ENCODE measurements at places on chromosomes 2 and 18.

- no peak for DNase-seq
These were observed 476 bp downstream of the VSNL1 start for GRCh38 chr2:17540813-17541530.

DNA sequence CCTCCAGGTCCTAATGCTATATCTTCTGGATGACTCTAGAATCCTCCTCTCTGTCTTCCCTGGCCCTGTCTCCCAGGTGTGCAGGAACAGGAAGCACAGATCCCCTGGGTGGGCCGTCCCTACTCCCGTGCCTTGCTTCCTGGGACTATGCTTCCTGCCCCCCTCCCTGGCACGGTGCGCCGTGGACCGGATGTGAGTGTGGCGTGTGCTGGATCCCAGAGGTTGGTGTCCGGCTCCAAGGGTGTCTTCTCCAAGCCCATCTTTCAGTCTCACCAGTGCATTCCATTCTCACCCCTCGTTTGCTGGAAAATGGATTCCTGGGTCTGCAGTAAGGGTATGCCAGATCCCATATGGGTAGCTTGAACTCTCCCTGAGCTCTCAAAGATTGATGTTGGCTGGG, 144.4 kb upstream of the TWIST2 start:
- no peak for DNase-seq

GRCh38 chr2:149188291-149188690, 142.1 kb upstream of the LYPD6 start:
- no peak for DNase-seq

- no peak for DNase-seq
These were observed 165.7 kb upstream of the PXDN start for GRCh38 chr2:1910021-1910420.

GRCh38 chr18:23537274-23537673, 34.0 kb downstream of the RMC1 start:
- DNase-seq = no peak

GRCh38 chr2:8692783-8693156, 10.9 kb downstream of the ID2 start:
- no peak for DNase-seq

GRCh38 chr2:58120626-58121229, 74.1 kb downstream of the VRK2 start:
- DNase-seq = no peak

- DNase-seq = no peak
These were observed 4.3 kb upstream of the GBX2 start for GRCh38 chr2:236172255-236173035.

GRCh38 chr2:224657349-224657748, 58.8 kb downstream of the CCDC195 start:
- no peak for DNase-seq

- DNase-seq = no peak
These were observed 1096.1 kb upstream of the NRXN1 start for GRCh38 chr2:52128081-52128480.

GRCh38 chr2:43303889-43304288, 77.5 kb upstream of the ZFP36L2 start:
- DNase-seq = no peak

- DNase-seq = no peak
These were observed 71.5 kb upstream of the HNMT start for GRCh38 chr2:137892739-137893138.

DNA sequence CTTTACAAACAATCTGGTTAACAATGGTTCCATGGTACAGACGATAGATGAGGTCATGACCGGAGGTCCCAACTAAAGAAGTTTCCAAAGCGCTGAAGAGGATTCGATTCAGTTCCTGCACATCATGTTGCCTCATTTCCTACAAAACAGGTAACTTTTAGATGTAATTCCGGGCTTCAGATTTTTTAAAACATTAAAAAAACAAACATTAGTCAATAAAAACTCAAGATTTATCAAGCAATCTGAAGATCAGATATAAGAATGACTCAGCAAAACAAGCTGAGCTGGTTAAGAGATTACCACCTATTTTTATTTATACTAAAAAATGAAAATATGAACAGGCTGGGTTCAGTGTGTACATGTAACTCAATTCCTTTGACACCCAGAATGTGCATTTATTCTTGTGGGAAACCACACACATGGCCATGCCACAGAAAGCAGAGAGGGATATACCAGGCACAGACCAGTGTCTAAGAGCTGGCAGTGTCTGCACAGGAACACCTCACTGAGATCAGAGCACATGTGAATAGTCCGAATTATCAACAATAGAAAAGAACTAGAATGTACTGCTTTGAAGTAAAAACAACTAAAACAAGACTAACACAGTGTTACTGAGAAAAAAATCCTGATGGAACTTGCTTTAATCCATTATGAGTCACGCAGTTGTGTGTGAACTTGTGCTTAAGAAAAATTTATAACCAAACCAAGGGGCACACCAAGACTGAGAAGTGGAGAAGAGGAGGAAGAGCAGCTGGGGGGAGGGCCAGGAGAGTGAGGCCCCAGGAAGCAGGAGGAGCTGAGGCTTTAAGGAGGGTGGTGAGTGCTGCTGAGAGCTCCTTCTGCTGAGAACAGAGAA, 9.5 kb downstream of the USP40 start:
- DNase-seq = no peak

GRCh38 chr2:9462313-9462712, 12.0 kb upstream of the IAH1 start:
- no peak for DNase-seq

DNA sequence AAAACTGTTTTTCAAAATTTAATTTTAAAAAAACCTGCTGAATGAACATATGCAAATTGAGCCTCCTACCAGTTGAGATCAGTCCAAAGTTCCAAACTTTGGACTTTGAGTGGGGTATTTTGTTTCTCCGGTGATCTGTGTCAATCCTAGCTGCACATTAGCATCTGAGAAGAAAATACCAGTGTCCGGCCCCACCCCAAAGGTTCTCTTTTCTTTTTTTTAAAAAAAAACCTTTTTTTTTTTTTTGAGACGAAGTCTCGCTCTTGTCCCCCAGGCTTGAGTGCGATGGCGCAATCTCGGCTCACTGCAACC, 91.7 kb downstream of the SEPTIN10 start:
- no peak for DNase-seq

GRCh38 chr2:161746891-161747535, 122.8 kb downstream of the SLC4A10 start:
- no peak for DNase-seq

GRCh38 chr2:12451726-12452125, 265.0 kb upstream of the TRIB2 start:
- DNase-seq = no peak

- no peak for DNase-seq
These were observed 75.4 kb downstream of the SPTBN1 start for GRCh38 chr2:54531558-54531957.

GRCh38 chr18:39033312-39033711, 1467.7 kb upstream of the CELF4 start:
- no peak for DNase-seq

DNA sequence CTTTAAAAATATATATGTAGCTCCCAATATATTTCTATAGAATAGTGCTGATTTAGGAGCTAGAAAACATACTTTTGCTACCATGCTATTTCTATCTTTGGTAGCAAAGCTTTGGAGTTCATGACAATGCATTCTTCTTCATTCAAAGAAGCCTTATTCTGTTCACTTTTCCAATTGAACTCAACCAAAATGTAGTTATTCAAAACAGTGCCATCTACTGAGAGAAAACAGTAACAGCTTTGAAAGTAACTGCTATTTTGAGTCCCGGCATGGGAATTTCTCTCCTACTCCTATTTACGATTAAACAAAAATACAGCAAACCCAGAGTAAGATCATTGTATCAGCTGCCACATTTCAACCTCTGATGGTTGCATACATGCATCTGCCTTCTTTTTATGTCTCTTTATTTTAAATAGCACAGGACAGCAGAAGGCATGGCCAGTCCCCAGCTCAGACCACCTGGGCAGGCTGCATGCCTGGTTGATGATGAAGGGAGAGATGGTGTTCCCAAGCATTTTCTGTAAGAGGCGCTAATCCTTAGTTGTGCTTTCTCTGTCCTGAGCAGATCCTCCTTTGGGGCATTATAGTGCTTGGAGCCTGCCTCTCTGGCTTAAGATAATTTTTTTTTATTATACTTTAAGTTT, 69.7 kb upstream of the SULT1C3 start:
- DNase-seq = no peak

DNA sequence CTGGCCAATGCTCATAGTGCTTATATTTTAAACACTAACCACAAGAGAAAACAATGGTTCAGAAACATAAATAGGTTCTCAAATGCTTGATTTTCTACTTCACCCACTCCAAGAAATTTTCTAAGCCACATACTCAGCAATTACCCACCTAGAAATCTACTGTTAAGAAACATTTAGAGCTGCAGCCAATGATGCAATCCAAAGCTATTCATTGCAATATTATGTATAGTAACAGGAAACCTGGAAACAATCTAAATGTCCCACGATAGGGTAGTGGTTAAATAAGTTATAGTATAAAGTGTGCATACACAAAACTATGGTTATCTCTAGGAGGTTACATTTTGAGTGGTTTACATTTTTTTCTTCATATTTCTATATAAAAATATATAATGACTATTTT, 5.7 kb downstream of the FAM237A start:
- no peak for DNase-seq

- no peak for DNase-seq
These were observed 58.2 kb downstream of the BCL2L11 start for GRCh38 chr2:111178730-111179405.

DNA sequence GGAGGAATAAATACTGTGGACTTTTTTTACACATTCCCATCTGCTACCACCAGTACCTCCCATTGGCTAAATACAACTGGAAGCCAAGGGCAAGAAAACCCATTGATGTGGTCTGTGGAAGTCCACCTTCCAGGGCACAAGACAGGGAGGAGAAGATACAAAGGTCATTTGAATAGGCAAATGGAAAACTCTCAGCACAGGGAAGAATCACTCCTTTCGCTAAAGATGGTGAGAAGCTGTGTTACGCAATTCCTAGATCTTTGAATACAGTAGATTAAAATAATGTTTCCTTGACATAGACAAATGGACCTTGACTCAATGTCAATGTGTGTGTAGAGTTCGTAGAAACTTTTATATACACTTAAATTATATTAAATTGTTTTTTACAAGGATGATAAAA, 70.9 kb upstream of the ERBB4 start:
- no peak for DNase-seq

GRCh38 chr2:241354668-241355658, 1.1 kb upstream of the FARP2 start:
- DNase-seq = peak; percentile 62

- DNase-seq = no peak
These were observed 58.6 kb downstream of the TMEM17 start for GRCh38 chr2:62447411-62447810.

DNA sequence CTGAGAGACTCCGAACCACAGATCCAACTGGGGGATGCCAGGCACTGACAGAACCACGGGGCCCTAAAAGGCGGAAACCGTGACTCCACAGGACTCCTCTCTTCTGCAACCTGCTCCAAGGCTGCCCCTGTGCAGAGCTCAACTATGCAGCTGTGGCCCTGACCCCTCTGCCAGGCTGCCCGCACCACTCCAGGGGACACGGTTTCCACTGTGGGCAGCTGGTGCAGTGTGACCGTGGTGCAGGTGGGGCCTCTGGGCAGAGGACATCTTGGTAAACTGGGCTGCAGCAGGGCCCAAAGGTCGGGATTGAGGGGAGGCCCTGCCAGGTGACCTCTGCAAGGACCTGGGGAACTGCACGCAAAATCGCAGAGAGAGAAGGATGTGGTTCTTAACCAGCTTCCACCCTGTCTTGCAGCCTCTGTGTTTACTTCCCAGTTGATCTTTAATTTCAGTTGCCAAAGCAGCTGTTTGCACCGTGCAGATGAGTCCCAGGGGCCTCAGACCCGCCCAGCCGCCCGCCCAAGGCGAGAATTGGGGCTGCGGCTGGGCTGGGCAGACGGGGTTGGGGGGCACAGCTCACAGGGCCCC, 104.6 kb upstream of the CTDP1 start:
- DNase-seq = no peak

DNA sequence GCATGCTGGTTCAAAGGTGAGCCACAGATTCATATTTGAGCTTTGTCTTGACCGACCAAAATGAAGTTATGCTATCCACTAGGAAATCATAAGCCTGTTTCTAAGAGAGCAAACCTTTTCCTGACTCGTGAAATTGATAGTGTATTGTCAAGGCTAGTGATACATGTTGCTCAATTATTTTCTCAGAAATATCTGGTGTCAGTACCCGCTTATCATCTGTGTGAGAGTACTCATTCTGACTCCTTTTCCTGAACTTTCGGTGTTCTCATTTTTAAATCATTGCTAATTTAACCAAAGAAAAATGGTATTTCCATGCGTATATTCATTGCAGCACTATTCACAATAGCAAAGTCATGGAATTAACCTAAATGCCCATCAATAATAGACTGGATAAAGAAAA, 56.2 kb downstream of the SGPP2 start:
- no peak for DNase-seq

DNA sequence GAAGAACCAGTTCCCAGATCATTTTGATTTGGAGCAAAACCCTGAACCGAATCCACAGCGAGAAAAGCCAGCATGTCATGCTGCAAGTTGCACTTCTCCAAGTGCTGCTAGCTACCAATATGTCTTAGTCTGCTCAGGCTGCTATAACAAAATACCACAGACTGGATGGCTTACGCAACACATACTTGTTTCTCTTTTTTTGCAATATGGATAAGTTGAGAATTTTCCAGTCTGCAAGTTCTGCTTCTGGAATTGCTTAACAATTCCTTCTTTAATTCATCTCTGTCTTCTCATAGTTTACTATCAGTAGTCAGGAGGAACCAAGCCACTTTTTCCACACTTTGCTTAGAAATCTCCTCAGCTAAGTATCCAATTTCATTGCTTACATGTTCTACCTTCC, 105.9 kb upstream of the RBBP8 start:
- DNase-seq = no peak

DNA sequence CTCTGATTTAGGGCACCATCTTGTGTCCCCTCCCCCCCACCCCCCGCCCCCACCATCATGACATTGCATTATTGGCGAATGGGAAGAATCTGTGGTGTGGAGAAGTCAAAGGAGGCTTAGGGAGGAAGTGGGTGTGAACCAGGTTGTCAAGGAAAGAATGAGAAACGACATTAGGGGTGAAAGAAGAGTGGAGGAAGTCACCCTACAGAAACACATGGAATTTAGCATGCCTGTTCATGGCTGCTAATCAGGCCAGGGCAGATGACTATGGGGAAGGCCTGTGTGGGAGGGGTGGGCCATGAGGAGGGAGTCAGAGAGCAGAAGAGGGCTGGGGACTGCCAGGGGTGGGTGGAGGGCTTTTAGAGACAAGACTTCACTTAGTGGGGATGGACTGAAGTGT, 81.6 kb downstream of the AOX1 start:
- no peak for DNase-seq
